ENCODE measurements at places on chromosomes 16 and 17.

GRCh38 chr17:71934520-71934919, 186.3 kb upstream of the SOX9 start:
- DNase-seq = no peak

DNA sequence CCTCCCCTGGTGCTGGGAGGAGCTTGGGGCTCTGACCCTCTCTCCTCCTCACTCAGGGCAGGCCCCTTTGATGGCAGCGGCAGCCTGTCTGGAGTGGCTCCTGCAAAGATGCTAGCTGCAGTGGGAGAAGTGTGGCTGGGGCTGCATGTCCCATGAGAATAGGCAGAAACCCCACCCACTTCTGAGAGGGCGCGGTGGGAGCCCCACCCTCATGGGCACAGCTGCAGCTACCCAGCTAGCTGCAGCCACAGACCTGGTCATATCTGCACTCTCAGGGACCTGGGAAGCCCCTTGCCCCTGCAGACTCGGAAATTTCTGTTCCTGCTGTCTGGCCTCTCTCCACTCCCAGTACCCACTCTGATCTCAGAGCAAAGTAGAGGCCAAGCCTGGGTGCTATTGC, 72.2 kb upstream of the BRD7 start:
- DNase-seq = no peak

- no peak for DNase-seq
Measured at GRCh38 chr17:27456681-27457359, 572 bp downstream of the KSR1 start.

DNA sequence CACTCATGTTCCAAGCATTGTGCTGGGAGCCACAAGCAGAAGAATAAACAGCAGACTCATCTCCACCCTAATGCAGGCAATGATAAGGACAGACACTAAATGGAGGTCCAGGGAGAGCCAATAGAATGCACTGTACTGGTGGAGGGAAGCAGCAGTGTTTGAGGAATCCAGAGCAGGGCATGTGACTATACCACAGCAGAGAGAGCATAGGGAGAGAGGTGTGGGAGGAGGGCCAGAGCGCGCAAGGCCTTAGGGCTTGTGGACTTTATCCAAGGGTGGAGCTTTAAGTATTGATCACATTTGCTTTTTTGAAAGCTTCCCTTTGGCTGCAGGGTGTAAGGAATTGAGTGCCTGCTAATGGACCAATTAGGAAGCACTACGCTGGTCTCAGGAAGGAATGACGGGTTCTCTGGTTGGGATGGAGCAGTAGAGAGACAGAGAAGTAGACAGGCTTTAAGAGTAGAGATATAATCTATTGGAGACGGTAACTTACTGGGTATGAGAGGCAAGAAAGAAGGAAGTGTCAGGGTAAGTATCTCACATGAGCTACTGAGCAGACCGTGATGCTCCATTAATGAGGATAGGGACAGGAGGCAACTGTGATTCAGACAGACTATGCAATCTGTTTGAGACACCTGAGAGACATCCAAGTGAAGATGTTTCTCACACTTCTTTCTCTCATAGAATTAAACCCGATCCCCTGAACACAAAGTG, 82.2 kb downstream of the MYO1D start:
- DNase-seq = no peak

DNA sequence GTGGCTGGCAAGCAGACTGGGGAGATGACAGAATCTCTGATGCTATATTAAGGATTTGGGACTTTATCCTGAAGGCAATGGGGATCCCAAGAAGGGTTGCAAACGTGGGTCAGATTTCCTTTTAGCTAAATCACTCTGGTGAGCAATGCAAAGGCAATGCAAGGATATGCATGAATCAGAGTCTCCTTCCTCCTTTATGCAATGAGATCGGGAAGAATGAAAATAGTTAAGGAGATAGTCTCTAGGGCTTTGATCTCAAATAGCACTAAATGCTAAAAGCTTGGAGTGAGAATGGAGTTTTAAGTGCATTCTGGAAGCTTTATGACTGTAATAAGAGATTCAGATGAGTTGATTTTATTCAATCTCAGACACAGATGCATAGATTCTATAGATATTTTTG, 27.2 kb upstream of the SHISA9 start:
- DNase-seq = no peak

DNA sequence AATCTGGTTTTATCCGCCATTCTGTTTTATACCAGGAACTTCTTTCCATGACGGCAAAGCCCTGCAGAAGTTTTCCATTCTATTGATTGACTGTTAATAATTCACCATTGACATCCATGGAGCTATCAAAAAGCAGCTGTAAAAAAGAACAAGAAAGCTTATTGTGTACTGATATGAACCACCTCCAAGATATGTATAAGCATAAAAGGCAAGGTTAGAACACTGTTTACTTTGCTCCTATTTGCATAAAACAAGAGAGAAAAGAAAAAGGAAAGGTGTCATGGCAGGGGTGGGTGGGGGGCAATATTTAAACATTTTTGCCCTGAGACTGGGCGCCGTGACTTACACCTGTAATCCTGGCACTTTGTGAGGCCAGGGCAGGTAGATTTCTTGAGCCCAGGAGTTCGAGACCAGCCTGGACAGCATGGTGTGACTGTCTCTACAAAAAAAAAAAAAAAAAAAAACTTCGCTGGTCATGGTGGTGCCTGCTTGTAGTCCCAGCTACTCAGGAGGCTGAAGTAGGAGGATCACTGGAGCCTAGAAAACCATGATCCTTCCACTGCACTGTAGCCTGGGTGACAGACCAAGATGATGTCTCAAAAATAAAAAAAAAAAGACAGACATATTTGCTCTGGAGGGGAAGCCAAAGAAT, 52.5 kb downstream of the TMEM114 start:
- no peak for DNase-seq

DNA sequence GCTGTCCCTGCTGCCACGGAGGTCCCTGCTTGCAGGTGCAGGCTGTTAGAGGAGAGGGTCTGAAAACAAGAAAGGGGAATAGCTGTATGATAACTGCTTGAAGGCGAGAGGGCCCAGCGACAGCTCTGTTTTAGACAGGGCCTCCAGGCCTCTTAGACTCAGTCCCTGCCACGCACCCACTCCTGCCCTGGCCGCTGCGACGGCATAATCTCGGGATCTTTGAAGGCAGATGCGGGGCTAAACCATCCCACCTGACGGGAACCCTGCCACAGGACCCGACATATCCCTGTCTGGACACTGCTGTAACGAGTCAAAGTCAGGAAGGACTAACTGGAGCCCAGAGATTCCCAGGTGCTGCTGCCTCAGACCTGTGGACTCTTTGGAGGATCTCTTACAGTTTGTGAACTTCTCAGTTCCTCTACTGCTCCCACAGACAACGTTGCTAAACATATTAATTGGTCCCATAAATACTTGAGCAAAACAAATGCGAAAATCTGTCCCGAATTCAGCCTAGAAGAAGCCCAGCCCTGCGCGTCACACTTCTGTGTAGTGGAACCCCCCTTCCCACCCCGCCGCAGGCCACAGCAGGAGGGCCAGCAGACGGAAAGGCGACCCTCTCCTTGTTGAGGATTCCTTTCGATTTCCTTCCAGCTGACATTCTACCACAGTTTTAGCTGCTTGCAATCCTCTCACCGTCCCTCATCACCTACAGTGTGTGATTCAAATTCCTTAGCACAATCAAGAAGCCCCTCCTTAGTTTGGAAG, 998 bp upstream of the TMEM11 start:
- DNase-seq = peak; percentile 34

GRCh38 chr17:47686276-47686635, 7.7 kb upstream of the TBKBP1 start:
- no peak for DNase-seq

DNA sequence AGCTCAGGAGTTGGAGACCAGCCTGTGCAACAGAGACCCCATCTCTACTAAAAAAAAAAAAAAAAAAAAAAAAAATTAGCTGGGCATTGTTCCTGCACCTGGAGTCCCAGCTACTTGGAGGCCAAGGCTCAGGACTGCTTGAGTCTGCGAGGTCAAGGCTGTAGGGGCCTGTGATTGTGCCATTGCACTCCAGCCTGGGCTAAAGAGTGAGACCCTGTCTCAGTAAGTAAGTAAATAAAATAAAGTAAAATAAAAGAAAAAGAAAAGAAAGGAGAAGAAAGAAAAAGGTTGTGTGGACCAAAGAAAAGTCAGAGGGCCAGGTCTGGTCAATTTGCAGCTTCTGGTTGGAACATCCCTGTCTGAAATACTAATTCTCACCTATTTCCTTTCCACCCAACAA, 18.4 kb downstream of the MT1X start:
- no peak for DNase-seq

DNA sequence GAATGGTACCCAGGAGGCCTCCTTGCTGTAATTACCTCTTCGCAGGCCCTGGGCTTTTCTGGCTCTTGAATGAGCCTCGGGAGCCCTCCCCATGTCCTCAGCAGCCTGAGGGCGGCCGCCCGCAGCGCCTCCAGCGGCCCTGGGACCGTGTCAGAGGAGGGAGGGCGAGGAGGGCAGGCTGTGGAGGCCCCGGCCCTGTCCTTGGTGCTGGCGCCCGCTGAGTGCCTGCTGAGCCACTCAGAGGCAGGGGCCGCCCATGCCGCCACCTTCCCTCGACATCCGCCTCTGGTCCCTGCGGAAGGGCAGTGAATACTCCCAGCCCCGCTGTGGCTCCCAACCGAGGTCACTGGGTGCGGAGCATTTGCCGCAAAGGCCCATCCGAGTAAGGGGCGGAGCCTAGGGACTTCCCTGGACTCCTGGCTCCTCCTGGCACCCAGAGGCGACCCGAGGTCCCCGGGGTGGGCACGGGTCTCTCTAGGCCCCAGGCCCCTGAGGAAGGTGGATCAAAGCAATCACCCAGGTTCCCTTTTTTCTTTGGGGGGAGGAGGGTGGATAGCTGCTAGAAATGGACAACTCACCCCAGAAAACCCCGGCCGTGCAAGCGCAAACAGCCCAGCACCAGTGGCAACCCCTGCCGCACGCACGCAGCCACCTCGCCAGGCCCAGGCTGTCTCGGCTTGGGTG, 2.8 kb downstream of the RBFOX3 start:
- peak; percentile 14 for DNase-seq

DNA sequence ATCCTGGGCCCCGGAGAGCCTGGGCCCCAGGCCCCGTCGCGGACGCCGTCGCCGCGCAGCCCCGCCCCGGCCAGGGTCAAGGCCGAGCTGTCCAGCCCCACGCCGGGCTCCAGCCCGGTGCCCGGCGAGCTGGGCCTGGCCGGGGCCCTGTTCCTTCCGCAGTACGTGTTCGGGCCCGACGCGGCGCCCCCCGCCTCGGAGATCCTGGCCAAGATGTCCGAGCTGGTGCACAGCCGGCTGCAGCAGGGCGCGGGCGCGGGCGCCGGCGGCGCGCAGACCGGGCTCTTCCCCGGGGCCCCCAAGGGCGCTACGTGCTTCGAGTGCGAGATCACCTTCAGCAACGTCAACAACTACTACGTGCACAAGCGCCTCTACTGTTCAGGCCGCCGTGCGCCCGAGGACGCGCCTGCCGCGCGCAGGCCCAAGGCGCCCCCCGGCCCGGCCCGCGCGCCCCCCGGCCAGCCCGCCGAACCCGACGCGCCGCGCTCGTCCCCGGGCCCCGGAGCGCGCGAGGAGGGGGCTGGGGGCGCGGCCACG, 36.8 kb upstream of the ZC3H18 start:
- DNase-seq = peak; percentile 52

GRCh38 chr17:41692722-41693521, 4.2 kb downstream of the EIF1 start:
- DNase-seq = no peak

DNA sequence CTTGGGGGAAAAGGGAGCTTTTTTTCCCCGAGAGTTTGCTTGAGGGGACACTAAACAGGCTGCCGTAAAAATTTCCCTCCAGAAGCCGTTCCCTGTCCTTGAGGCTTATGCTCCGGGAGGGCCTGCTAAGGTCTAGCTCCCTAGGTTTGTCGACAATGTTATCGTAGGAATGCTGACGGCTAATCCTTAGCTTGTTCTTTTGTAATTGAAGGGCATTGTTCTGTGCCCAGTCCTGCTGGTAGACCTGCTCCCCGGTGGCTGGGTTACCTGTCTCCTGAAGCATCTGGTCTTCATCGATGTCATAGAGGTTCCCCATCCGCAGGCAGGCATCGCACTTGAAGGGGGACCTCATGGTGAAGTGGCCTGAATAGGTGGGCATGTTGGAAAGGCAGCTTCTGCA, 418.7 kb downstream of the GRIN2A start:
- no peak for DNase-seq

- no peak for DNase-seq
Measured at GRCh38 chr16:28883221-28883996, 5.1 kb downstream of the ATP2A1 start.

GRCh38 chr17:47633996-47634395, 15.7 kb upstream of the KPNB1 start:
- DNase-seq = no peak

DNA sequence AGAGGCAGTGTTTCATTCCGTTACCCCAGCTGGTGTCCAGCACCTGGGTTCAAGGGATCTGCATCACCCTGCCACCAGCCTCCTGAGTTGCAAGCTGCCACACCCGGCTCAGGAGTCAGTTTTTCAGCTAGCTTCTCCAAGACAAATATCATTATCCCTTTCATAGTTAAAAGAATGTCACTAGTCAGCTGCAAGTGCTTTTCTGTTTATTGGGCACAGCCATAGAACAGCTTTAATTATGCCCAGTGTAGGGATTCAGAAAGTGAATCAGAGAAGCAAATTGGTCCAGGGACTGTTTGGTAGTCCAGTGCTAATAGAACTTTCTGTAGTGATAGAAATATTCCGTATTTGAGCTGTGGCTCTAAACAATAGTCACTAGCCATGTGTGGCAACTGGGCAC, 2.9 kb upstream of the AOC3 start:
- DNase-seq = no peak

- DNase-seq = no peak
Measured at GRCh38 chr17:63537991-63538692, 12.1 kb upstream of the DCAF7 start.

DNA sequence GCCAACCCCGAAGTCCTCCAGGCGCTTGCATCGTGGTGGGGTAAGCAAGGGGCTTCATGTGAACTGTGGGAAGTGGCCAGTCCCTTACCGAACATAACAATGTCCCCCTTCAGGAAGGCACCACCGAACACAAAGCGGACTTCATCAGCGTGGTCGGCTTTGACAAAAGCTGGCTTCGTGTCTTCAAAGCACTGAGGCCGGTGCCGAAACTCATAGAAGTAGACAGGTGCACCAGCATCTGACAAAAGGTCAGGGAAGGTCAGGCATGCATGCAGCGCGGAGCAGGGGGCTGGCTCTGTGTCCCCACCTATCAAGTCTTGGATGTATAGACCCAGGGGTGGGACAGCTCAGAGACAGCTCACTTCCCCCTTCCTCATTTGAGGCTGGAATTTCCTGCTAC, 16.6 kb upstream of the CES1 start:
- no peak for DNase-seq

DNA sequence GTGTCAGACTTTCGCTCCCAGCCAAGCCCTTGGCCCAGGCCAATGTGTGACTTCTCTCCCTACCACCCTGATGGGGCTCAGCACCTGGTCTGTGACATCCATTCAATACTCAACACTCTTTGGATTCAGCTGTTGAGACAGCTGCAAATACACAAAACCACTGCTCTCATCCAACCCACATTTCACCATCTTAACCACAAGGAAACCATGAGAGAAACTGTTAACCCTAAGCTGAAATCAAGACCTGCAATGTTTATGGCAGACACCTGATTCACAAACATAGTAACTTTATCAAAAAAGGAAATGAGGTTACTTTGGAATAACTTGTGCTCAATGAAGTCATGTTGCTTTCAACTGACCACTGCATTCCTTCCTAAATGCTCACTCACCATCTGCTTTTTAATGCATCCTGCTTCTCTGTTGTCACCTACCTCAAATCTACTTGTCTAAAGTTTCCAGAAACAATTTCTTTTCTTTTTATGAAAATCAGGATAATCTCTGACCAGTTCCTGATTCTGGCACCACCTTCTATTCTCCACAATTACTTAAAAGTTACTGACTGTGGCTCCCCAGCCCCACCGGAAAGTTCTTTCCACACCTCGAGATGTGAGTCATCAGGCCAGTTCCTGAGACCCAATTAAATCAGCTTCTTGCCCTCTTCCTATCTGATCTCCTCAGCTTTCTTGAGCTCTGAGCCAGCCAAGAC, 88.2 kb downstream of the NOG start:
- DNase-seq = no peak
